Activated CD4-positive, alpha-beta T cell treated with anti-CD3 and anti-CD28 coated beads, Interleukin-2, amount 50 U/mL, for 48 hours (primary cell): ENCODE measurements at places on chromosomes 12 and 14.

GRCh38 chr12:68391937-68392336 is 59.8 kb upstream of the MDM1 start:
- DNase-seq, result no peak

- DNase-seq, result no peak
Observed at GRCh38 chr12:26658991-26659390, 174.0 kb downstream of the ITPR2 start.

DNA sequence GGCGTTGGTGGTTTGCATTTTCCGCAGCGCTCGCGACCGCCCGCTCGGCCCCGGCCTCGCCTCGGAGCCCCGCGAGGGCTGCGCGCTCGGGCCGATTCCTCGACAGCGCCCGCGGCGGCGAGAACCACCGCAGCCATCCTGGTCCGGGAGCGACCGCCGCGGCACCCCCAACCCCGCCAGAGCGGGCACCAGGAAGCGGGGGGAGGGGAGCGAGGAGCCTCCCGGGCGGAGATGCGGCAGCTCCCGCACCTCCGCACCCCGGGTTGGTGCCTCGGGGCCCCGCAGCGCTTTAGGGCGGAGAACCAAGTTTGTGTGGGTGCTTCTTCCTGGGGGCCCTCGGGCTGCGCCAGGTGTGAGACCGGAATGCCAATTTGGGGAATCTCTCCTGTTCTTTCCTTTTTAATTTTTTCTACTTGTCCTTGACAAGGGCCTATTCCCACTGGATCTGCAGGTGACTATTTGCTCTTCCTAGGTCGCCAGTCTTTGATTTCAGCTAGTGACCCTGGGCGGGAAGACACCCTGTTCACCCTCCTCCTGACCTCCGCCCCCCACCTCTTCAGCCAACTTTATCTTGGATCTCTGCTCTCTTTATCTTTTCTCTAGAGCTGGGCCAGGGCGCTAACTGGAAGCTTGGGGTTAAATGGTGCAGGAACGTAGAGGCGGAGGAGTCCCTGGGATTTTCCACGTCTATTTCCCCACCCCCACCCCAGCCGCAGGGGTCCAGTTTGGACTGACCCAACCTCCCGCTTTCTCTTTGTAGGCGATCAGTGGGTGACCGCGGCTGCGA is at the start of gene SOCS2:
Gene SOCS2, plus strand, starts transcription at position 751 of the 787 bp plus-strand sequence. CDS start 223 bp downstream, outside the sequence.
- peak; percentile 11 for DNase-seq

GRCh38 chr12:101407049-101407435 is 530 bp downstream of the ARL1 start:
- no peak for DNase-seq

- no peak for DNase-seq
Observed at GRCh38 chr12:124667506-124668326, 100.3 kb upstream of the NCOR2 start.

DNA sequence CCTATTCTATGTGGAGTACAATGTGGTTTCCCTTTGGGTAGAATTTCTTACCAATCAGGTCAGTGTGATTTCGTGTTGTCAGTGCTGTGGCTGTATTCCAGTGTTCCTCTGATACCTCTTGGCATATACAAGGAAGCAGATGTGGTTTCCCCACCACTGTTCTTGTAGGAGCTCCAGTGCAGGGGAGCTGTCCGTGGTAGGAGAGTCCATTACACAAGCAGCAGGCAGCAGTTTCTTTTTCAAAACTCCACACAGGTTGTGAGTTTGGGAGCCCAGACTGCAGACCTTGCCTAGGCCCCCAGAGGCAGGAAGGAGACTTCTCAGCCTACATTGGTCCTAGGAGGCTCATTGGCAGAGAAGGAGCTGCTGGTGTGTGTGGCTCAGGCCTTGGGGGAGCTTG is 452.8 kb downstream of the AACS start:
- DNase-seq, result no peak

DNA sequence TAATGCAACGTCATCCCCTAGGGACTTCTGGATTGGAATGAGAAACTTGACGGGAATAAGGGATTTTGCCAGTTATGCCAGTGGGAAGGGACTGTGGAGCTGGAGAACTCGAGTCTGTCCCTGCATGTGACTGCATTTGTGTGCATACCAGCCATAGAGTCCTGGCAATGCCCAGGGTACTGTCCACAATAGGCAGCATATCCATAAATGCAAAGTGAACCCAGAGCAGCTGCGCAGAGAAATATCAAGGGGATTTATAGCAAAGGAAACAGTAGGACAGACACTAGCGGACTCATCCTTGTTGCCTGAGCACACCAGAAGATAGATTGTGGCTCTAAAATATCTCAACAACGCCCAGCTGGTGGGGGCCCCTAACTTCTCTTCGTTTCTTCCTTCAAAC is 247.1 kb upstream of the SRRM4 start:
- DNase-seq, result no peak

DNA sequence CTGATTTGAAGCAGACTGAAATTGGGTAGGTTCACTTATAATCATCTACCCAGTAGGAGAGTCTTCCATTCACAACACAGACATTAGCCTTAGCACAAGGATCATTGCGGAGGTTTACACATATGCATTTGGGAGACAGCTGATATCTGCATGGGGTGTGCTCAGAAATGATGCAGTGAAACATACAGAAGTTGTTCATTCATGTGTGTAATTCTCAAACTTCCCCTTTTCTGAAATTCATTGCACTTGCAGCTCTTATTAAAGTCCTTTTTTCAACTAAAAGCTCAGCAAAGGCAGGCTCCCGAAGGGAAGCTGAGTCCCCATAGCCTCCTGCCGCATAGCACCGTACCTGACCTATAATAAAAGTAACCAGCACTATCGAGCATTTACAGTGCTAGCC is 218.3 kb upstream of the CRY1 start:
- no peak for DNase-seq

GRCh38 chr12:57611108-57611826 is at the start of gene ARHGEF25:
ARHGEF25 (plus strand) TSS chr12:57611435; CDS start chr12:57611895, 460 bp downstream.
- DNase-seq, result peak; percentile 74

DNA sequence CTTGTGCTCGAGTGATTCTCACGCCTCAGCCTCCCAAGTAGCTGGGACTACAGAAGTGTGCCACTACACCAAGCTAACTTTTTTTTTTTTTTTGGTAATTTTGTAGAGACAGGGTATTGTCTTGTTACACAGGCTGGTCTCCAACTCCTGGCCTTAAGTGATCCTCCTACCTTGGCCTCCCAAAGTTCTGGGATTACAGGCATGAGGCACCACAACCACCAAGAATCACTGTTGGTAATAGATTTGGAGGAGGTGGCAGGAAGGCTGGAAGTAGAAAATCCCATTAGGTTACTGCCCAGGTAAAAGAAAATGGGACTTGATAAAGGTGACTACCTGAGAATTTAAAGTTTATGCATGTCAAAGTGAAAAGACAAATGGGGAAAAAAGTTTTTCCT is 1.4 kb upstream of the CDCA4 start:
- no peak for DNase-seq

- DNase-seq, result peak; percentile 27
Observed at GRCh38 chr12:3135522-3136461, 58.6 kb downstream of the TSPAN9 start.

DNA sequence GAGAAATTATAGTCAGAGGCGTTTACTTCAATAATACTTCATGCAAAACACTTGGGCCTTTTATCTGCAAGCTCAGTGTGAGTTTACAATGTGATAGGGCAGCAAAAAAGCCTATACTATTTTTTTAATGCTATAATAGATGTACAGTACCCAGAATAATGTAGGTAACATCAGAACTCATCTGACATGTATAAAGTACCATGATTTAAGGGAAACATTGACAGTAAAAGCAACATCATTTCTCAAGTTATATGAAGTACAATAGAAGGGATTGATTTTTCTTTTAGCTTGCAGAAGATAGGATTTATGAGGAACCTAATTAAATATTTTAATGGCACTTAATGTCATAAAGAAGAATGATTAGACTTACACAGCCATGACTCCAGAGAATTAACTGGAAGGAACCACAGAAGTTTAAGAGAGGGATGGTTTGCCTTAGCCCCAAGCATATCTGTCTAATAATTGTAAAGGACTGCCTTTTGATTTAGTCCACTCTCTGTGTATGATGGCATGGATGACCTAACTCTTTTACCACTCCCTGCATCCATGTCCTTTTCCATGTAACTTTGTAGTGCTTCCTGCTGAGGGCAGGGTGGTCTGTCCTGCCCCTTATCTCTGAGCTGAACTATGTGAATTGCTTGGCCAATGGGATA is 55.9 kb upstream of the MIS18BP1 start:
- DNase-seq, result no peak
